ENCODE measurements at places on chromosomes 4 and X. TPM values are rescaled to one million over a fixed set of nuclear protein-coding genes. Genes with fewer than 3 reads are reported as not detected.

GRCh38 chr4:121669163-121669550 is 27.6 kb downstream of the ANXA5 start:
- H3K36me3 ChIP-seq: peaks cover 35% of the 10 kb centered on the region
- H3K27me3 ChIP-seq: no peaks in the 10 kb centered on the region
- DNase-seq: no peak
- H3K4me3 ChIP-seq: no peak overlapping the region

GRCh38 chr4:81632581-81633299 is 161.0 kb upstream of the RASGEF1B start:
- H3K36me3 ChIP-seq: no peaks in the 10 kb centered on the region
- H3K4me3 ChIP-seq: no peak overlapping the region
- H3K27ac ChIP-seq: no peak overlapping the region
- H3K27me3 ChIP-seq: no peaks in the 10 kb centered on the region
- no peak for DNase-seq

RNF212 gene
- 5.6 TPM for total RNA-seq

DNA sequence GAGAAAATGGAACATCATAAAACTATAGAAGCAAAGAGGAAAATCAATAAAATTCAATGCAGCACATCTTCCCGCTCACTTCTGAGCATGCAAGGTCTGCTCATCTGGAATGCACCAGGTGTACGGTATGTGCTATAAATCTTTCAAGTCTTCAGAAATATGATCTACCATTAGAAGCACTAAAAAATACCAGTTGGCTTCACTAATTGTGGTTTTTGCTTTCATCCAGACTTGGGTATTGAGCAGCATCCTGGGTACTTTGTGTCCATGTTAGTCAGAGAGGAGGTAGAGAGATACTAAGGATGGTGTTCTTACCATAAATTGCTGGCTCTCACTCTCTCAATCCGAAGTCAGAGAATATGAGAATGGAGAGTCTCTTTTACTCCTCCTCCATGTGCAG is 477.1 kb downstream of the PPARGC1A start:
- no peaks in the 10 kb centered on the region for H3K36me3 ChIP-seq
- no peak for DNase-seq
- peaks cover 4% of the 10 kb centered on the region for H3K4me1 ChIP-seq

- no peak overlapping the region for H3K27ac ChIP-seq
- no peaks in the 10 kb centered on the region for H3K36me3 ChIP-seq
- H3K27me3 ChIP-seq: peaks cover 9% of the 10 kb centered on the region
- H3K4me3 ChIP-seq: no peak overlapping the region
- DNase-seq: no peak
These were observed 71.4 kb downstream of the LDB2 start for GRCh38 chr4:16827045-16827444.

- H3K27me3 ChIP-seq: no peaks in the 10 kb centered on the region
- H3K36me3 ChIP-seq: no peaks in the 10 kb centered on the region
- DNase-seq: no peak
- no peaks in the 10 kb centered on the region for H3K4me1 ChIP-seq
- no peak overlapping the region for H3K4me3 ChIP-seq
These were observed 353.8 kb downstream of the MAPK10 start for GRCh38 chr4:86006057-86006456.

DNA sequence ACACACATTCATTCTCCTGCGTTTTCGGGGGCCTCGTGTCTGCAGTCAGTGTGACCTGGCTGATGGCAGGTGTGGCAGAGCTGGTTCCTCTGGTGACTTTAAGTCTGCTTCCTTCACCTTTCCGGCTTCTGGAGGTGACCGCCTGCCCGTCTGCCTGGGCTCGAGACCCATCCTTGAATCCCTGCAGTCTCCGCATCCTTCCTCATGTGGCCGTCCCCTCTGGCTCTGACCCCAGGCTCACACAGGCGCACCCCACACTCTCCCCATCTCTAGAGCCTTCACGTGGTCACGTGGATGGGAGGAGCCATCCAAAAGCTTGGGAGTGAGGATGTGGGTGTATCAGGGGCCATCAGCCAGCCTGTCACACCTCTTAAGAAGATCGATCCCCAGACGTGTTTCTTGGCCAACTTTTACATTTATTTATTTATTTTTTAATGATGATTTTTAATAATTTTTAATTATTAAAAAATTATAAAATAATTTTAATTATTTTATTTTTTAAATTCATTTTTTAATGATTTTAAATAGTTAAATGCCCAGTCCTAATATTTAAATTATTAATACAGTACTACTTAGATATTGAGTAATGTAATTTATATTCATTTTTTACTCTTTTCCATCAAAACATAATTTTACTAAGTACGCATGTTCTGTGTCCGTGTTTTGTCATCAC is 20.9 kb downstream of the RGS12 start:
- H3K36me3 ChIP-seq: peaks cover 4% of the 10 kb centered on the region
- no peak for DNase-seq
- H3K4me1 ChIP-seq: no peaks in the 10 kb centered on the region
- H3K4me3 ChIP-seq: no peak overlapping the region
- no peak overlapping the region for H3K27ac ChIP-seq

DNA sequence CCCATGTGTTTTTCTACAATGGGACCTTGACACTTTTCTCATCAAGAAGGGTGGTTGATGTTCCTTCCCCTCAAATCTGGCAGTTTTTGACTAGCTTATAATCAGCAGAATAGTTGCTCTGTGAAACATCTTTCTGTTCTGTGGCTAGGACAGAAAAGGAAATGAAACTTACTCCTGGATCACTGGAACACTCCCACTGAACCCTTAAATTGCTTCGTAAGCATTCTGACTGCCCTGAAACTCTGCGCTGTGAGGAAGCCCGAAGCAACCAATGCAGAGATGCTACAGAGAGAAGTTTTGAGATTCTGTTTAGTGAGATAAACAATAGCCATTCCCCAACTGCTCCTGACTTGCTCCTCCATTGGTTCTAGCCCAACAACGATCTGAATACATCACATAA is 602.2 kb downstream of the CENPC start:
- no peak overlapping the region for H3K4me3 ChIP-seq
- H3K27ac ChIP-seq: no peak overlapping the region
- no peaks in the 10 kb centered on the region for H3K27me3 ChIP-seq
- DNase-seq: no peak

DNA sequence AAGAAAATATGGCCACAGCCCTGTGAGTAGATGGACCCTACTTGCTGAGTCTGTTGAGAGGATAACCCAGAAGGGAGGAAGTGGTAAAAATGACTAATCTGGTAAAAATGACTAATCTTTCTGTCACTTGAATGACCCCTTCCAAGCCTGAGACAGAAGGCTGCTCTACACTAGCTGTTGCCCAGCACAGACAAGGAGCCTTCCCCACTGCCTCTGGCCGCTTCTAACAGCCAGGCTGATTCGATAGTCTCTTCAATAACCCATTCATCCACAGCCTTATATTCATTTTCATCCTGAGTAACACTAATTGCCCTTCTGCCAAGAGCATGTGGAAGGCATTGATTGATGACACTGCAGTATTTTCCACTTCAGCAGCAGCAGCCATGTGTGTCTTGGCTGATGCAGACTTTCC is 18.4 kb downstream of the MAGEB17 start:
- no peak overlapping the region for H3K27ac ChIP-seq
- H3K36me3 ChIP-seq: no peaks in the 10 kb centered on the region
- no peaks in the 10 kb centered on the region for H3K27me3 ChIP-seq
- DNase-seq: peak; percentile 3

Measured in activated CD4-positive, alpha-beta T cell treated with anti-CD3 and anti-CD28 coated beads for 36 hours (primary cell).